ENCODE measurements at places on chromosomes 2 and 18.

- DNase-seq, result no peak
Measured at GRCh38 chr2:232928551-232929302, 58.7 kb downstream of the SNORC start.

- DNase-seq, result no peak
Measured at GRCh38 chr2:142862847-142863246, 14.6 kb upstream of the KYNU start.

GRCh38 chr2:205012961-205013360 lies 467.7 kb downstream of the PARD3B start:
- no peak for DNase-seq

DNA sequence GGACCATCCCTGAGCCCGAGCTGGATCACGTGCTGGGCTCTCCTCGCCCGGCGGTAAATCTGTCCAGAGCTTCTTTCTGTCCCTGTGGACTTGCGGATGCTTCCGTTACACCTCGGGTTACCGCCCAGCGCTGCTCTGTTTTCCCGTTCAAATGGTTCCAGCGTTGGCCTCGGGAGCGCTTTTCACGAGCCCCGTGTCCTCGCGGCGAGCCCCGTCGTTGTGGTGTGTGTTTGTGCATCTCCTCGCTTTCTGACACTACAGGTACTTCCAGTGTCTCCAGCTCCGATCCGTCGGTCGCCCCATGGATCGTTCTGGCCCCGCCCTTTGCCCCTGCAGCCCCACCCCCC lies 77.4 kb downstream of the RTP5 start:
- no peak for DNase-seq

GRCh38 chr18:7370802-7371201 lies 139.9 kb downstream of the LRRC30 start:
- DNase-seq, result no peak

DNA sequence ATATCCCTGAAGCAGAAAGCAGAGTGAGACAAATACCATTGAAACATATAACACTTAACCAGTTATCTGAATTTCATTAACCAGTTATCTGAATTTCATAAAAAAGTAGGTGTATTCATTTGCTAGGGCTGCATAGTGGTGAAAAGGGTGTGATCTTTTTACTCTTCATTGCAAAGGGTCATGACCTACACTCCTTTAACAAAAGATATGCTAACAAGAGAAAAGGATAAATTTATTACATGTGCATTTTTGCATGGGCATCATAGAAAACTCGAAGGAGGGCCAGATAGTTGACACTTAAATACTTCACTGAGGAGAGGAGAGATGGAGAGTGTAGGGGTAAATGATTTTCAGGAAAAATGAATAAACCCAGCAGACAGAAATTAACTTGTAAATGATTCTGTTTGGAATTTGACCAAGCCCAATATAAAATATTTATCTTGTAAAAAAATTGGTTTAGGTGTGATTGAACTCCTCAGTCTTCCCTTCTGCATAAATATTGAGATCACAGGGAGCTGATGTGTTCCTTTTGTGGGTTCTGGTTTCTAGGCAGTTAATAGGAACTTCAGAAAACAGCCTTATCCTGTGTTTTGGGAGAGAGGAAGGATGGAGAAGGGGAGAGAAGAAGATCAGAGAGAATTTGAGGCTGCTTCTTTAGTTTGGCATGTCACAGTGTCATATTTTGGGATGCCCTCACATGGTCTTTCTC lies 372.5 kb upstream of the SYT4 start:
- no peak for DNase-seq

DNA sequence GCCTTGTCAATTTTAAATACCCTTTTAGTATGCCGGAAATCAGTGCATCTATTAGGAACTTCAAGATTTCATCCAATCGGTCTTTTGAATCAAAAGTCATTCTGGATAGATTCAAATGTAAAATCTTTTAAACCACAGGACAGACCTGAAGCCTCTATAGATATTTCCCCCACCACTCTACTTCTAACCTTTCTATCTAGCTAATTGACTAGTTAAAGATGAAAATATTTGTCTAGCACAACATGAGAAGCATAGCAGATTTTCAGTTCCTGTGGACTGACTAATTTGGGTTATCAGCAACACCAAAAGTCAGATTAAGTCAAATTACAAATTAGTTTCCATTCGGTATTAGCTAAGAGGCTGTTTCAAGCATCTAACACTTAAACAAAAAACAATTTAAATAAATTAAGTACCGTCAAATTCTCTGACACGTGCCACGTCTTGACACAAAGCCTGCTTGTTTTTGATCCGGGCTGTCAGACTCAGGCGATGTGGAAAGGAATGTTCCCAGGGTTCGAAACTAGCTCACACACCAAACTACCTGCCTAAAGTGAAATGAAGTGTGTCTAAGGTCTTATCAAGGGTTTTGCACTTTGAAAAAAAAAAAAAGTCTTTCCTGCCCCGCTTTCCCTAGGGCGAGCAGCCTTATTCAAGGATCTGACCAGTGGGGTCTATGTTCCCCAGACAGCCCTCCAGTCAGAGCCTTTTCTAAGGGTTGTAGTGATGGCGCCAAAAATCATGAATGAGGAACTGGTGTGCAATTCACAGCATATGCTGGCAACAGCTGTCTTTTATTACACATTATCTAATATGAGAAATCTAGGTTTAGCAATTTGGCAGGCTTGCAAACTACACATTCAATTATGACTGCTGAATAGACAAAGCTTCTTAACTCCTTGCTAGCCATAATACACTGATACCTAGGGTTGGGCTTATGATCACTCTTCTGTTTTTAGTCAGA lies 4.7 kb downstream of the CYTIP start:
- no peak for DNase-seq

DNA sequence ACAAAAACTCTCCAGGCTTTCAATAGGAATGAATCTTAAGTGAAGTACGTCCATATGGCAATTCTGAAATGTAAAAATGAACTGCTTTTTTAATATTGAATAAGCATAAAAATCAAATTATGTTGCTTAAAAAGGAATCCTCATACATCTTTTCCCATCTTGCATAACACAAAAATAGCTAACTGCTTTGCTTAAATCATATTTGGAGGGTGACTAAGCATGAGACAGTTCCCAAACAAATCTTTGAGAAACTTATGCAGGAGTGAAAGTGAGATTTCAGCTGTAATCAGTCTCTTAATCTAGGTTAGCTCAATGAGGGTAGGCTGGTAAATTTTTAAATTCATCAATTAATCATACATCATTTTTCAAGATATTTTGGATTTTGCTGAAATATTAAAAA lies 111.5 kb downstream of the MBD5 start:
- DNase-seq, result no peak

- DNase-seq, result no peak
Measured at GRCh38 chr2:55146263-55146662, 85.8 kb downstream of the CLHC1 start.

DNA sequence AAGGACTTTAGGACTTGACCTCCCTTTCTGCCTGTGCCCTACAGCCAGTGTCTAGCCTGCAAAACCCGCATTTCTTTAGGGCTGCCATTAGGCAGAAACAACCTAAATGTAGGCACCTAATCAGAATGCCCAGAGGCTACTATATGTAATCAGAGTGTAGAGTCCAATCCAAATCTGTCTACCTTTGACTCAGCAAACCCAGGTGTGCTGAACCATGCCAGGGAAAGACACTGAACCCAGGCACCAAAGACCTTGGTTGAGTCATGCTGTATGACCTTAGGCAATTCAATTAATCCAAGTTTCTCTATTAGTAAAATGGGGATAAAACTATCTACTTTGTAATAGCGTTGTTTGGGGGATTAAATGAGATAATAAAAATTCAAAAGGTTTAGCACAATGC lies 20.7 kb downstream of the CAPN14 start:
- no peak for DNase-seq

- no peak for DNase-seq
Measured at GRCh38 chr18:63293935-63294334, 25.6 kb downstream of the BCL2 start.

- DNase-seq, result no peak
Measured at GRCh38 chr2:215784371-215784783, 229.0 kb downstream of the MREG start.

GRCh38 chr2:12116228-12116750 lies 369.9 kb downstream of the LPIN1 start:
- no peak for DNase-seq

- no peak for DNase-seq
Measured at GRCh38 chr2:130986890-130987493, 106.3 kb downstream of the FAM168B start.

DNA sequence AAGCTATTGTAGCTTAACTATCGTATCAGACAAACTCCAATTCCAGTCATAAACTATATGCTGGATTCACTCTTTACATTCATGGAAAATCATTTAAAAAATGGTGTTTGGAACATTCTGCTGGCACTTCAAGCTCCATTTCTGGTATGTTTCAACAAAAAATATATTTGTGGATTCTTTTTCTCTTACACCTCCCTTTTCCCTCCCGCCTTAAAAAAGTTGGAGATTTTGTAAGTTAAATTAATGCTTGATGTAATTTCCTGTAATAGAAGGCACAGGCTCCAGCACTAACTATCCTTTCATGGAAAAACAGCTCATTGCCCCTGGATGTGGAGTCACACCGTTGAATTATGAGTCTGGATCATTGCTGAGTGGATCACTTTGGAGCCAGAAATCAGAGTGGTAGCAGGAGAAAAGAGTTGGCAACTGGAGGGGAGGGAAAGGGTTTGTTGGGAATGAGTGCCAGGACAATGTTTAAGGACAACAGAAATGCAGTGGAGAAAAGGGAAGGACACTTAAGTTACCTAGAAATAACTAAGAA lies 102.8 kb downstream of the ICOS start:
- DNase-seq, result no peak

GRCh38 chr18:51154431-51155063 lies 42.9 kb downstream of the MEX3C start:
- no peak for DNase-seq

- no peak for DNase-seq
Measured at GRCh38 chr18:44943311-44943881, 262.7 kb downstream of the SETBP1 start.

DNA sequence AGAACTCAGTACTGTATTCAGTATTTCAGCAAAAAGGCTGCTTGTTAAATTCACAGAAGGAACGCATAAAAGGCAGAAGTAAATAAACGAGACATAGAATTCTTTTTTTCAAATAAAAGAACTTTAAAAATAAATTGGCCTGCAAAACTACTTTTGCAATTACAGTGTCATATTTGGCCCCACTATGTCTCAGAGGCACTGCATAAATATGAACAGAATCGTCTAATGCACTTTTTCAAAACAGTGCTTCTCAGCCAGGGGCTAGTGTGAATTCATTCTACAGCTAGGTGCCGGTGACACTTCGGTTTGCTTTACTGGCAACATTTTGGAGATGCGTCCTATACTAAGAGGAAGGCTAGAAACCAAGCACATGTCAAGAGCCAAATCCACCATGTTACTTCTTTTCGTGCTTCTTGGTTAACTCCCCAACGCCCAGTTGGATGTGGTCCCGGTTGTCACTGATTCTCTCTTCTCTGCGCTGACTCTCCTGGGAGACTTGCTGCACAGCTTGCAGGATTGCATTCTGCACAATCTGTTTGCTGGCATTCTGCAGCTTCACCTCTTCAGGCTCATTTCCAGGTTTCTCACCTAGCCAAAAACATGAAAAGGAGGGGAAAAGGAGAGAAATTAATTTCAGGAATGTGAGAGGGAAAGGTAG lies 51.8 kb downstream of the AKAIN1 start:
- DNase-seq, result no peak

- no peak for DNase-seq
Measured at GRCh38 chr2:96274355-96275056, 8.5 kb downstream of the CIAO1 start.

DNA sequence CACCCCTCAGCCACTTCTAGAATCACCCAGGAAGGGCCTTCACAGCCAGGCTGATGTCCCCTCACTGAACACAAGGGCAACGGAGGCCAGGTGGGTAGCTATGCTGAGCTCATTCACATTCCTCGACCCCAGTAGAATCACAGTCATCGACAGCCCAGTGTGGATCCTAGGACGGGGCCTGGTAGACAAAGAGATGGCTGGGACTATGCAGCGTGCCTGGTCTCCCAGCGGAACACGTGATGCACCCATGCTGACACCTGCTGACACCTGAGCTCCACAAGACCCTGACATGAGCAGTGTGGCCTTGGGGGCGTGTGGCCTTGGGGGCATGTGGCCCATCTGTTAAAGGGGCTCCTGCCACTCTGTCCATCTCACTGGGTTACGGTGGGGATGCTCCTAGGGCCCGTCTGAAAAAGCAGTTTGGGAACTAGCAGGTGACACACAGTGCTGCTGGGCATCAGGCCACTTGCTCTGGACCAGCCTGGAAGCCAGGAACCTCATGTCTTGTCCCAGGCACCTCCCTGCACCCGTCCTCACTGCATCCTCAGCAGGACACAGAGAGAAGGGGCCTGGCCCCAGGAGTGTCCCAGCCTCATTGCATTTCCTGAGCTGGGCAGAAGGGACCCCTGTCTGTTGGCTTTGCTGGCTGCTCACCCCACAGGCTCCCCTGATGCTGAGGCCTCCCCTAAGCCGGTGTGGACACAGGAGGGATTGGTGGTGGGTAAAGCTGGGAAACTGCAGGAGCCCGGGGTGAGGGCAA lies 9.7 kb downstream of the ECEL1 start:
- DNase-seq, result no peak

DNA sequence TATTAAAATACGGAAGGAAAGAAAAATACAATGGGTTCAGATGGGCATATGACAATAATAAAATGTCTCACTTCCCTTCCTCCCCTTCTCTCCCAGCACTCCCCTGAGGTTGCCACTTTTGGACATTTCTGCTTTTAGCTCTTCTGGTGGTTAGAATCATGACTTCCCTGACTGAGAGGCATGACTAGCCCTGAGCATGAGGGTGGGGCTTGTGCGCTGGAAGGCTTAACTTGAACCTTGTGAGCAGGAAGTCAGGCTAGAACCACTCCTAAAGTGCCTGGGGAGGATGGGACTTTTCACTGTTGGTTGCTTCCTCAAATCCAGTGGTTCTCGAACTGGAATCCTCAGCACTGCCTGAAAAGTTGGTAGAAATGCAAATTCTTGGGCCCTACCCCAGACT lies 19.7 kb upstream of the ARHGAP25 start:
- DNase-seq, result no peak

DNA sequence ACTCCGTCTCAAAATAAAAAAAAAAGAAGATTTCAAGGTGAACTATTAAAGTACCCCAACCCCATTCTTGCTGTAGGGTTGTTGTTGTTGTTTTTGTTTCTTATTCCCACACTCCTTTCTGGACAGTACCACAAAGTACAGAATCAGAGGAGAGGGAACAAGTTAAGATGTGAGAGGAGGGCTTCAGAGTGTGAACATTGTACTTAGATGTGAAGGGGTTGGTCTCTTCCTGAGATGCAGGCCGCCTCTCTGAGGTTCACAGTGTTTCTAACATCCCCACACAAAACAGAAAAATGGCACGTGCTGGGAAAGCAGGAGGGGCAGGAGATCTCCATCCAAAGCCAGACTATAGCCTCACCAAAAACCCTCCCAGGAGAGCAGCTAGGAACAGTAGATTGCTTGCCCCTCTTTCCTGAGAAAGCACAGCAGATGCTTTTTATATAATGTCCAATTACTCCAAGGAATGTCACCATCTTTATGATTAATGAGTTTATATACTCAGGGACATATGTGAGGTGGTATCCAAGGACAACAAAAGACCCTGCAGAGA lies 22.6 kb downstream of the ADD2 start:
- no peak for DNase-seq

Measured in stimulated activated CD8-positive, alpha-beta memory T cell treated with anti-CD3 and anti-CD28 coated beads, Interleukin-4, amount 100 ng/mL, for 4 hours (primary cell).